Ureter (tissue), 1 donor: ENCODE measurements at places on chromosomes 6 and 20. TPM values are rescaled to one million over a fixed set of nuclear protein-coding genes. Genes with fewer than 3 reads are reported as not detected.

Gene PKIG
- 95.0 TPM for total RNA-seq

Gene CAGE1
- not detected for total RNA-seq

Gene TMEM170B
- 2.9 TPM for total RNA-seq

Gene BACH2
- 4.3 TPM for total RNA-seq

Gene LTV1
- total RNA-seq, result 28.6 TPM
